ENCODE measurements at places on chromosomes 13 and 19. TPM values are rescaled to one million over a fixed set of nuclear protein-coding genes. Genes with fewer than 3 reads are reported as not detected.

FLT3 gene
- 0.33 TPM for total RNA-seq

ZNF556 gene
- not detected for total RNA-seq

DNA sequence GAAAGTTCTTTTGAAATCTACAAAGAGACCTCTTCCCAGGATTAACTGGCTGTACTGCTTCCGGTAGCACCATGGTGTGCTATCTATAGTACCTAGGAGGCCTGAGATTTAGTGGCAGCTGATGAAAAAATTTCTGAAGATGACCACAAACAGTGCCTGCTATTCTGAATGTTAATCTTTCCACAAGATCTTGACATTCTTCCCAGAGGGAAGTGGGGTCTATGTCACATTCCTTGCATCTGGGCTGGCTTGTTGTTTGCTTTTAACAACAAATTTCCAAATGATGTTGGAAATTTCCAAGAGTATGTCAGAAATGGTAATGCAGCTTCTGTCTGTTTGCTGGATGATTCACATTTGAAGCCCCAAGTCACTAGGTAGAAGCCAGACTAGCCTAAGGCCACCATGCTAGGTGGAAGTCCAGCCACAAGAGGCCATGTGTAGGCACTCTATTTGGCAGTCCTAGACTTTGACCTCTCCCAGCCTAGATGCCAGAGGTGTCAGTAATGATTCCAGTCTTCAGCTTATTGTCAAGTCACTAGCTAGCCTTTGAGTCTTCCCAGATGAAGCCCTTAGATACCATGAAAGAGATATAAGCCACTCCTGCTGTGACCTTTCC, 22.1 kb downstream of the SPART start:
- no peak overlapping the region for H3K4me3 ChIP-seq
- H3K4me1 ChIP-seq, result peaks cover 17% of the 10 kb centered on the region
- DNase-seq, result no peak
- peaks cover 71% of the 10 kb centered on the region for H3K36me3 ChIP-seq
- peak overlapping the region; percentile 85 for H3K27ac ChIP-seq

ZNF560 gene
- total RNA-seq, result not detected

- DNase-seq, result peak; percentile 39
- H3K36me3 ChIP-seq, result peaks cover 10% of the 10 kb centered on the region
- H3K27me3 ChIP-seq, result no peaks in the 10 kb centered on the region
- H3K27ac ChIP-seq, result no peak overlapping the region
- H3K4me3 ChIP-seq, result peak overlapping the region; percentile 84
These were observed 853 bp upstream of the CACNA1A start for GRCh38 chr19:13507053-13507611.

GRCh38 chr19:35885225-35885738, 15.1 kb downstream of the NFKBID start:
- no peak overlapping the region for H3K27ac ChIP-seq
- peaks cover 36% of the 10 kb centered on the region for H3K36me3 ChIP-seq
- H3K4me3 ChIP-seq, result no peak overlapping the region
- H3K4me1 ChIP-seq, result no peaks in the 10 kb centered on the region
- no peaks in the 10 kb centered on the region for H3K27me3 ChIP-seq
- DNase-seq, result no peak

- no peaks in the 10 kb centered on the region for H3K4me1 ChIP-seq
- DNase-seq, result no peak
These were observed 501.3 kb downstream of the EFNB2 start for GRCh38 chr13:106034201-106034600.

- no peaks in the 10 kb centered on the region for H3K27me3 ChIP-seq
- DNase-seq, result no peak
- no peak overlapping the region for H3K4me3 ChIP-seq
- H3K27ac ChIP-seq, result no peak overlapping the region
- H3K36me3 ChIP-seq, result no peaks in the 10 kb centered on the region
These were observed 123.5 kb downstream of the RXFP2 start for GRCh38 chr13:31862828-31863227.

- no peak for DNase-seq
- H3K4me3 ChIP-seq, result no peak overlapping the region
- H3K4me1 ChIP-seq, result no peaks in the 10 kb centered on the region
- H3K27ac ChIP-seq, result no peak overlapping the region
- no peaks in the 10 kb centered on the region for H3K36me3 ChIP-seq
These were observed 89.7 kb upstream of the TRPC4 start for GRCh38 chr13:37959284-37959683.

- DNase-seq, result no peak
- H3K27ac ChIP-seq, result no peak overlapping the region
- no peaks in the 10 kb centered on the region for H3K4me1 ChIP-seq
- no peak overlapping the region for H3K4me3 ChIP-seq
- no peaks in the 10 kb centered on the region for H3K27me3 ChIP-seq
These were observed 141.4 kb upstream of the SGCG start for GRCh38 chr13:23039266-23039935.

MYO1F gene
- total RNA-seq, result 1.2 TPM

EHD2 gene
- 19.7 TPM for total RNA-seq

DNA sequence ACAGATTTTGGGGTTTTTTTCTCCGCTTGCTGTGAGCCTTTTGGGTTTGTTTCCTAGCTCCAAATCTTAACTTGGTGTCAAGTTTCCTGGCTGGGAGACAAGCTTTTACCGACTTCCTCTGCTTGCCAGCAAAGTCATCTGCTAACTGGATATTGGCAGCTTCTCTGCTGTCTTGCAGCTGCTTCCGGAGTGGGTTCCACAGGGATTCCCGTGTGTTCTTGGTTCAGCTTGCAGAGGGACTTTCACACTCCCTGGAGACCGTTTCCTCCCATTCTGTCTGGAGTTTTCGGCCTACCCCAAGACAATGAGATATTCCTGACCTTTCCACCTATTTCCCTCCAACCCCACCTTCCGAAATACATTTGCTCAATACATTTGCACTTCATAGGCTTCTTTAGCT, 2.2 kb upstream of the COLGALT1 start:
- peak; percentile 41 for DNase-seq
- no peak overlapping the region for H3K27ac ChIP-seq
- H3K36me3 ChIP-seq, result no peaks in the 10 kb centered on the region
- H3K4me3 ChIP-seq, result no peak overlapping the region
- no peaks in the 10 kb centered on the region for H3K27me3 ChIP-seq
- H3K4me1 ChIP-seq, result no peaks in the 10 kb centered on the region

- H3K36me3 ChIP-seq, result peaks cover 37% of the 10 kb centered on the region
- H3K4me3 ChIP-seq, result no peak overlapping the region
- H3K27ac ChIP-seq, result no peak overlapping the region
These were observed 15.9 kb upstream of the C13orf46 start for GRCh38 chr13:113989585-113990300.

GRCh38 chr13:110283736-110284517, 23.0 kb downstream of the COL4A1 start:
- no peaks in the 10 kb centered on the region for H3K27me3 ChIP-seq
- H3K27ac ChIP-seq, result no peak overlapping the region
- no peaks in the 10 kb centered on the region for H3K4me1 ChIP-seq

DHDH gene
- 2.0 TPM for total RNA-seq

SIGLECL1 gene
- not detected for total RNA-seq

ZNF71 gene
- 7.2 TPM for total RNA-seq

GRCh38 chr19:38250821-38251563, 5.2 kb downstream of the PPP1R14A start:
- H3K4me1 ChIP-seq, result peaks cover 3% of the 10 kb centered on the region
- DNase-seq, result peak; percentile 55
- H3K4me3 ChIP-seq, result no peak overlapping the region

DNA sequence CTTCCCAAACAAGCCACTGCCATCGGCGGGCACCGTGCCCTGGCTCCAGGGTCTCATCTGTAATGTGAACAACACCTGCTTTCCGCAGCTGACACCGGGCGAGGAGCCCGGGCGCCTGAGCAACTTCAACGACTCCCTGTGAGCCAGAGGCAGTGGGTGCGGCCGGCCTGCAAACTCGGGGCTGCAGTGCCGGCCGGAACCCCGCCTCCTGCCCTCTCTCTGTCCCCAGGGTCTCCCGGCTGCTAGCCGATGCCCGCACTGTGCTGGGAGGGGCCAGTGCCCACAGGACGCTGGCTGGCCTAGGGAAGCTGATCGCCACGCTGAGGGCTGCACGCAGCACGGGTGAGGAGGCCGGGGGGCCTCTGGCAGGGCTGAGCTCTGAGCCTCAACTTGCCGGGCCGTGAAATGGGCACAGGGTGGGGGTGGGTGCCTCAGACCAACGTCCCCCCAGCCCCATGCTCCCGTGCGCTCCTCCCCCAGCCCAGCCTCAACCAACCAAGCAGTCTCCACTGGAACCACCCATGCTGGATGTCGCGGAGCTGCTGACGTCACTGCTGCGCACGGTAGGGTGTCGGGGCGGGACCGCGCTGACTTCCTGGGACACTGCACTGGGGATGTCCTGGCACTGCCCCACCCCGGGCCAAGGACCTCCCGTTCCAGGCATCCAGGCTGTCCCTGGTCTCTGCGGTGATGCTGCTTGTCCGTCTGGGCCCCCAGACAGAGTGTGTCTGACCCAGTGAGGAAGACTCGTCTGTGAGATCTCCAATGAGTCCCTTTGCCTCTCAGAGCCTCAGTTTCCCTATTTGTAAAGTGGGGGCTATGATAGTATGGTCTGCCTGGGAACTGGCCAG, 2.2 kb downstream of the ABCA7 start:
- no peaks in the 10 kb centered on the region for H3K4me1 ChIP-seq
- H3K27ac ChIP-seq, result no peak overlapping the region

DNA sequence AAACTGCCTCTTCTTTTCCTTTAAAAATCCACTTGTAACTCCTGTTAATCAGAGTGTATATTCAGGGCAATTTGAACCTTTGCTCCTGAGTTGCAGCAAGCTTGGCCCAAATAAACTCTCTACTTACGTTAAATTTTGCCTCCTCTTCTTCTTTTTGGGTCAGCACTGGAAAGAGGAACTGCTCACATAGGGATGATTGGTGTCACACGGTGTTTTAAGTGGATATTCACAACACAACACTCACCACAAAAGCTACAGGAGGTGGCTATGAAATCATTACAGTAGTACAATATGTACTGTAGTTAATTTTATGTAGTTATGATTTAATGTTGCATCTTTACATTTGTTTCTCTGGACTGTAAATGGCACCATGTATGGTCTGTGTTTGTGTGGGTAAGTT, 96.8 kb upstream of the DOCK9 start:
- H3K27me3 ChIP-seq, result no peaks in the 10 kb centered on the region
- H3K4me3 ChIP-seq, result no peak overlapping the region
- H3K4me1 ChIP-seq, result no peaks in the 10 kb centered on the region
- no peaks in the 10 kb centered on the region for H3K36me3 ChIP-seq

DNA sequence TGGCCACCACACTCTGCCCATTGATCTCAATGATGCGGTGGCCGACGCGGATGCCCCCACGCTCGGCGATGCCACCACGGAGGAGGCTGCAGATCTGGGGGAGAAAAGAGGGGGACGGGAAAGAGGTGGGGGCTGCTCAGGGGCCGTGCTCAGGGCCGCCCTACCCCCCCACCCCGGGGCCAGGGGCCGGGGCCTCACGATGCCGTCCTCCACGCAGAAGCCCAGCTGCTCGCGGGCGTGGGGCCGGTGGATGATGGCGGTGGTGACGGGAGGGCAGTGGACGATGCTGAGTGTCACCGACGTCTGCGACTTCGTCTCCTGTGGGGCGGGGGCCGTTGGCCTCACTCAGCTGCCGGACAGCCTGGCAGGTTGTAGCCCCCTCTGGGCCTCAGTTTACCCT, 10.3 kb downstream of the APBA3 start:
- H3K27ac ChIP-seq, result no peak overlapping the region
- H3K4me3 ChIP-seq, result no peak overlapping the region
- H3K4me1 ChIP-seq, result no peaks in the 10 kb centered on the region

SPRED3 gene
- 16.4 TPM for total RNA-seq

DNA sequence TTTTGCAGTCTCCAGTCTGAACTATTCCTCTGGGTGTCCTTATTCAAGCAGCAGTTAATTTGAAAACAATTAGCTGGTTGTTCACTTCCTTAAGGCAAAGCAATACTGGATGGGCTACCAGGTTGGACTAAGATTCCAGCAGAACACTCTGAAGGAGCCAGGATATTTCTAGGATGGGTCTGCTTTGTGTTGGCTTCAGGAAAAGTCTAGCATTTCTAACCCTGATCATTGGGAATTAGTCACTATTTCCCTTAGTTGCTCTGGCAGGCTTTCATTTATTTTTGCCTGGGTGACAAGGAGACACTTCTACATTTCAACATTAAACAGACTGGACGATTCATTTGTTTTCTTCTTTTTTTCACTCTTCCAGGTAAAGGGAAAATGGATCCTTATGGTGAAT, 228.4 kb downstream of the ENOX1 start:
- H3K4me1 ChIP-seq, result no peaks in the 10 kb centered on the region
- H3K27me3 ChIP-seq, result no peaks in the 10 kb centered on the region
- no peaks in the 10 kb centered on the region for H3K36me3 ChIP-seq
- no peak for DNase-seq
- H3K4me3 ChIP-seq, result no peak overlapping the region

- peaks cover 4% of the 10 kb centered on the region for H3K36me3 ChIP-seq
- no peak overlapping the region for H3K27ac ChIP-seq
- H3K27me3 ChIP-seq, result no peaks in the 10 kb centered on the region
These were observed 96.2 kb downstream of the COL4A2 start for GRCh38 chr13:110403315-110403714.

- DNase-seq, result no peak
- H3K4me1 ChIP-seq, result no peaks in the 10 kb centered on the region
- H3K27me3 ChIP-seq, result no peaks in the 10 kb centered on the region
- H3K4me3 ChIP-seq, result no peak overlapping the region
- no peak overlapping the region for H3K27ac ChIP-seq
These were observed 25.4 kb downstream of the TUBA3C start for GRCh38 chr13:19156013-19156825.

VSTM2B gene
- 0.29 TPM for total RNA-seq

LACC1 gene
- 3.0 TPM for total RNA-seq

GRCh38 chr13:49082653-49083536, 107.2 kb downstream of the FNDC3A start:
- H3K27me3 ChIP-seq, result no peaks in the 10 kb centered on the region
- no peaks in the 10 kb centered on the region for H3K4me1 ChIP-seq
- H3K36me3 ChIP-seq, result no peaks in the 10 kb centered on the region
- DNase-seq, result no peak

ATP7B gene
- 5.0 TPM for total RNA-seq

GRCh38 chr19:52959613-52960295, 2.9 kb downstream of the ZNF816 start:
- no peak for DNase-seq
- H3K27ac ChIP-seq, result no peak overlapping the region
- no peaks in the 10 kb centered on the region for H3K4me1 ChIP-seq

DNA sequence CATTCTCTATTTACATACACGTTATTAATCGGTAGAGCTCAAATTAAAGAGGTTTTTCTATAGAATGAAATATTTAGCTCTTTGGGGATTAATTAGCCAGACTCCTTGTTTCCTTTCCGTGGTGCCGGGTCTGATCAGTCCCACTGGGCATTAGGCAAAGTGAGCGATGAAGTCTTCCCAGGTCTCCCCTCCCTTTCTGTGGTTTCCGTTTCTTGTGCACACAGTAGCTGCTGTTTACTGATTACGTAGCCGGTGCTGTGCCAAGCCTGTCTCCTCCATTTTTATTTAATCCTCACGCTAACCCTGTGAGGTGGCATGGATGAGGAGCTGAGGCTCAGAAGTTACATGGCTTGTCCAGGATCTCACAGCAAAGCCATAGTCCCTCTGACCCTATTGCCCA, 9.0 kb downstream of the SLC25A15 start:
- no peak overlapping the region for H3K4me3 ChIP-seq
- no peak for DNase-seq
- peaks cover 48% of the 10 kb centered on the region for H3K36me3 ChIP-seq
- H3K27me3 ChIP-seq, result no peaks in the 10 kb centered on the region

- no peak overlapping the region for H3K4me3 ChIP-seq
- peaks cover 7% of the 10 kb centered on the region for H3K4me1 ChIP-seq
- no peak overlapping the region for H3K27ac ChIP-seq
- DNase-seq, result peak; percentile 52
- H3K27me3 ChIP-seq, result no peaks in the 10 kb centered on the region
These were observed 140.8 kb downstream of the MIPEP start for GRCh38 chr13:23748109-23748990.

GRCh38 chr19:11478167-11479089, 2.4 kb downstream of the ELAVL3 start:
- no peaks in the 10 kb centered on the region for H3K36me3 ChIP-seq
- H3K27ac ChIP-seq, result no peak overlapping the region
- no peak for DNase-seq
- H3K4me1 ChIP-seq, result no peaks in the 10 kb centered on the region

Measured in H9 (cell line).